IMR-90 (cell line): ENCODE measurements at places on chromosomes 6 and 20.

- no peak overlapping the region for H3K4me3 ChIP-seq
- DNase-seq = no peak
- no peaks in the 10 kb centered on the region for H3K4me1 ChIP-seq
- no peaks in the 10 kb centered on the region for H3K36me3 ChIP-seq
- no peaks in the 10 kb centered on the region for H3K27me3 ChIP-seq
Observed at GRCh38 chr6:112525749-112526148, 178.6 kb downstream of the RFPL4B start.

DNA sequence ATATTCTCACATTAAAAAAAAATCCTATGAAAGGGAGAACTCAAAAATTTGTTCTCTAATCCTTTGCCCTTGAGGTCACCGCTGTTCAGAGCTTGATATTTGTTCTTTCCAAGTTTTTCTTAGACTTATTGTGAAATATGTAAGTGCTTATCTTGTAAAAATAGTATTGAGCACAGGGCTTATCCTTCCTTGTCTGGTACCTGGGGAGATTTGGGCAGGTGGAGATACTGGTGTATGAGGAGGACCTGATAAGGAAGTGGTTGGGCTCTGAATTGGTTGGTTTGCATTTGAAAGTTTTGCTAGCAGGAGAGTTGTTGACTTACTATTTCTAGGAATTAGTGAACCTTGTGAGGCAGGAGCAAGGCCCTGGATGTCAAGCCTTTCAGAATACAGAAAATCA is 28.9 kb upstream of the ANKEF1 start:
- DNase-seq = no peak
- no peaks in the 10 kb centered on the region for H3K4me1 ChIP-seq
- H3K27me3 ChIP-seq = peaks cover 3% of the 10 kb centered on the region; the same call in 1 of the 2 replicates
- no peak overlapping the region for H3K4me3 ChIP-seq

DNA sequence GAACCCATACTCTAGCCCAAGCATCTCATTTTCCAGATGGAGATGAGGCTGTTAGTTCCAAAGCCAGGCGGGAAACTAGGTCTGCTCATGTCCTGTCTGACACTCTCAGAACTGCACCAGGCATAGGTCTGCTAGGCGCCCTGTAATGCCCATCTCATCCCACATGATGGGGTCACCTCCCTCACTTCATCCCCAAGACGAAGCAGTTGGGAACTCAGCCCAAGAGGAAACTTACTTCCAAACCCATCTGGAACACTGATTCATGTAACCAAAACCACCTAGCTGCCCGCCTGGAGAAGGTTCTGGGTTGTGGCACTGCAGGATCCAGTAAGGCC is 119.4 kb upstream of the PRND start:
- H3K4me1 ChIP-seq = peaks cover 19% of the 10 kb centered on the region
- no peaks in the 10 kb centered on the region for H3K36me3 ChIP-seq
- H3K4me3 ChIP-seq = no peak overlapping the region
- H3K27me3 ChIP-seq = no peaks in the 10 kb centered on the region

DNA sequence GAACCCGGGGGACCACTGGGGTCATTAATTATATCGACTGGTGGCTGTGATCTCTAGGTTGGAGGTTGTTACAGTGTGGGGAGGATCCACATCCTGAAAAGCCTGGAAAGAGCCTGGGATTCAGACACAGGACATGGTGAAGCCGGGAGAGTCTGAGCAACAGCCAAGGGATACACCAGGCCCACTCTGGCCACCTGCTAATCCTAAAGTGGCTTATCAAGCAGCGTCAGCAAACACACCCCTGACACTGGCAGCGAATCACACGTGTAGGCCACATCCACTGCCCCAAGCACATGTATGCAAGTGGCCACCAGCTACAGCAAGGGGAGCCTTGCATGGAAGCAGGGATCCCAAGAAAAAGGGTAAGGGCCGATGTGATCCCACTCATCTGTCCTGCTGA is 41.0 kb downstream of the GFOD1 start:
- H3K4me1 ChIP-seq = peaks cover 8% of the 10 kb centered on the region; the same call in 1 of the 2 replicates
- no peak overlapping the region for H3K27ac ChIP-seq
- no peaks in the 10 kb centered on the region for H3K27me3 ChIP-seq
- DNase-seq = no peak
- no peak overlapping the region for H3K4me3 ChIP-seq

GRCh38 chr6:144319211-144319610 is 34.1 kb downstream of the UTRN start:
- no peak overlapping the region for H3K27ac ChIP-seq
- H3K27me3 ChIP-seq = no peaks in the 10 kb centered on the region
- no peaks in the 10 kb centered on the region for H3K36me3 ChIP-seq
- H3K4me3 ChIP-seq = no peak overlapping the region

DNA sequence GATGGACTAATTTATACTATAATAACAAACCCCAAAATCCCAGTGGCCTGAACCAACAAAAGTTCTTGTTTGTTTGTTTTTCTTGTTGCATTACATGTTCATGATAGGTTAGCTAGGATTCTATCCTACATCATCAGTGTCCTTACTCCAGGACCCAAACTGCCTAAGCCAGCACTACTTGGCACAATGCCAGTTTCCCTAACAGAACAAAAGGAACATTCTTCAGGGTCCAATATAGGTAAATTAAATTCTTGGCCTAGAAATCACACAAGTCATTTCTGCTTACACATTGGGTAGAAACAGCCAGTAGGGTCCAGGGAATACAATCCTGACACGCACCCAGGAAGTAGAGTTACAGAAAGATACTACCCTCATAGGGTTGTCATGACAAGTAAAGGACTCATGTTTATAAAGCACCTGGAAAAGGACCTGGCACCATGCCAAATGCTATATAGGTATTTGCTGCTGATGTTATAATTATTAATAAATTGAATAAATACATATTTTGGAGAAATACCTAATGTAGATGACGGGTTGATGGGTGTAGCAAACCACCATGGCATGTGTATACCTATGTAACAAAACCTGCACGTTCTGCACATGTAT is 38.8 kb downstream of the RCAN2 start:
- no peak overlapping the region for H3K27ac ChIP-seq
- no peak for DNase-seq
- H3K36me3 ChIP-seq = no peaks in the 10 kb centered on the region
- H3K4me1 ChIP-seq = no peaks in the 10 kb centered on the region
- no peak overlapping the region for H3K4me3 ChIP-seq
- H3K27me3 ChIP-seq = no peaks in the 10 kb centered on the region

DNA sequence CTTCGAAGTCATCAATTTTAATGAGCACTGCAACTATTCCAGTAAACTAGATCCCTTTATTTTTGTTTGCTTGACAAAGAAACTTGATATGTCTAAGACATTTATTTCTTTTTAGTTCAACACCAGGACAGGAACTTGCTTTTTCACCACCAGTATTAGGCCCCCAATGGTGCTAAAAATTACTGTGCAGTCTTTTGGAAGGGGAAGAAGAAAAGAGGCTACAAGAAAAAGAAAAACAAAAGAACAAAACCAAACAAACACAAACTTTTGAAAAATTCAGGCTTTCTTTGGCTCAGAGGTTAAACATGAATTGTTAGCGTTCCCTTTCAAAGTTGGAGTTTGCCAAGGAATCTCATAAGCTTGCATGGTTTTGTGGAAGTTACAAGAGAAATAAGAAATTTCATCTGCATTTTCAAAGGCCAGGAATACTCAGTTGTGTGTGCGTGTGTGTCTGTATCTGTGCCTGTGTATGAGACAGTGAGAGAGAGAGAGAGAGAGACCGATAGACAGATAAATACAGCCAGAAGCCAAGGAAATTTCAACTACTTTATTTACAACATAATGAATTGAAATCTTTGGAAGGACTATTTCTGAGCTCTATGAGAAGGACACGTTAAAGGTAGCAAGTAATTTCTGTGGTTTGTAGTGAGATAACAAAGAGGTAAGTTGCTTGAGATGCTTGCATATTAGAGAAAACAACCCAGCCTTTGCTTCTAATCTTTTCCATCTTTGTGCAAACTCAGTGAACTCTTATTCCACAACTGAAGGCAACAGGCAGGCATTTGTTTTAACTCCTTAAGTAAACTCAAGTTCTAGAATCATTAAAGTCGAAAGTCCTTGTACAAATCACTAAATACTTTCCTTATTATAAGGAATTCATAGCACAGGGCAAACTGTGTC is 171.0 kb upstream of the CITED2 start:
- H3K27me3 ChIP-seq = no peaks in the 10 kb centered on the region
- H3K4me1 ChIP-seq = peaks cover 18% of the 10 kb centered on the region
- H3K27ac ChIP-seq = peak overlapping the region; percentile 29; the same call in 1 of the 2 replicates
- no peak for DNase-seq
- no peak overlapping the region for H3K4me3 ChIP-seq
- no peaks in the 10 kb centered on the region for H3K36me3 ChIP-seq

DNA sequence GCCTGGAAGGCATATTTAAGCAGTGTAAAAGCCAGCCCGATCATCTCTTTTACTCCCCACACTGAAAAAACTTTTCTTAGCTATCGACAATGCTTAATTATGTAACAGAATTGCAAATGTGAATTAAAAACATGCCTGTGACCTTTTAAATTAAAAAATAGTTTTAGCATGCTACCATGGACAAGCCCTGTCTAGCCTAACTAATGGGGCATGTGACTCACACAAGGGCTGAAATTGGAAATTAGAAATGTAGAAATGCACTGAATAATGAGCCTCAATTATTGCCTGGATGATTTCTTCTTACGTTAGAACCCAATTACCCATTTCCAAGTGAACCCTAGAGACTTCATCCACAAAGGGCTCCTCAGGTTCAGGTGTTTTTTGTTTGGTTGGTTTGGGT is 82.7 kb downstream of the SIM1 start:
- DNase-seq = no peak
- no peaks in the 10 kb centered on the region for H3K27me3 ChIP-seq
- H3K27ac ChIP-seq = no peak overlapping the region
- H3K4me3 ChIP-seq = no peak overlapping the region
- H3K36me3 ChIP-seq = no peaks in the 10 kb centered on the region
- no peaks in the 10 kb centered on the region for H3K4me1 ChIP-seq

DNA sequence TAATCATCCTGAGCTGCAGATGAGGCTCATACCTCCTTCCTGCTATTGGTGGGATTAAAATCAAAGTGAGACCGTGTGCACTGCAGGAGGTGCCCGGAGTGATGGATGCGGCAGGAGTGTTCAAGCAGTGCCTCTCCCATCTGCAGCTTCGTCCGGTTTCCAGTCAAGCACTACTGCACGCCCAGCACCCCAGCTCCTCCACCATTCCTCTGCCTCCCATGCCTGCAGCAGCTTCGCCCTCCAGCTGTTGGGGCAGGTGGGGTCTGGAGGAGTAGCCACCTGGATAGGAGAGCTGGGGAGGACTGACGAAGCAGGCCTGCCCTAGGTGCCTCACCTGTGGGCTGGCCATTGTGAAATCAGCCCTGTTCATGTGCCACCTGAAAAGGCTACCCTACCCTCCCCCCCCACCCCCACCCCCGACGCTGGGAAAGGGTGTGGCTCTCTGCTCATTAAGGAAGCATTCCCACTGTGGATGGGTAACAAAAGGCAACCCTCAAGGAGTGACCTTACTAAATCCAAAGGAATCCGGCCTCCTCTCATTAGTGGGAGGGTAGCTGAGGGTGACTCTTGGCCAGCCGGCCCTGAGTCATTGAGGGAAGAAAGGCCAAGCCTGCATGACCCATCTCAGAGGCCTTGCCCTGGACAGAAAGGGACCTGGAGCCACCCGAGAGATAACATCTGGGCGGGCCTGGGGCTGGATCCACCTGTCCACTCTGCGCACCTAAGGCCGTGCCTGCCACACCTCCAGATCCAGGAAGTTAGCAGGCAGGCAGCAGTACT is 115.9 kb upstream of the ARMC2 start:
- no peaks in the 10 kb centered on the region for H3K27me3 ChIP-seq
- peak; percentile 46 for DNase-seq
- H3K36me3 ChIP-seq = no peaks in the 10 kb centered on the region
- H3K27ac ChIP-seq = no peak overlapping the region
